T-helper 9 cell (primary cell): ENCODE measurements at places on chromosomes 4 and X.

DNA sequence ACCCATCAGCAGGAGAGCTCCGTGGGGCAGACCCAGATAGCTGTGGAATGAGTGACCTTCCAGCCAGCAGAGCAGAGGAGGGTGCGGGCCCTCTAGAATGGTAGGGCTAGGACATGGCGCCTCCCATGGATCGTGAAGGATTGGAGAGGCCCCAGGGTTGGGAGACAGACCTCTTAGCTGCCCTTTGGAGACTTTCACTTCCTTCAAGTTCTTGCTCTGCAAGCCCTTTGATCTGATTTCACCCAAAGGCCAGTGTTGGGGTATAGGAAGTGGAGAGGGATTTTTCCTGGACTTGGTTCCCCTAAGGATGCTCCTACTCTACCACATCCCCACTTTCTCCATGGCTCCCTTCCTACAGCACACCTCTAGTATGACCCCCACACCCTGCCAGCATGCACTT lies 3.0 kb downstream of the SASH3 start:
- DNase-seq, result no peak

DNA sequence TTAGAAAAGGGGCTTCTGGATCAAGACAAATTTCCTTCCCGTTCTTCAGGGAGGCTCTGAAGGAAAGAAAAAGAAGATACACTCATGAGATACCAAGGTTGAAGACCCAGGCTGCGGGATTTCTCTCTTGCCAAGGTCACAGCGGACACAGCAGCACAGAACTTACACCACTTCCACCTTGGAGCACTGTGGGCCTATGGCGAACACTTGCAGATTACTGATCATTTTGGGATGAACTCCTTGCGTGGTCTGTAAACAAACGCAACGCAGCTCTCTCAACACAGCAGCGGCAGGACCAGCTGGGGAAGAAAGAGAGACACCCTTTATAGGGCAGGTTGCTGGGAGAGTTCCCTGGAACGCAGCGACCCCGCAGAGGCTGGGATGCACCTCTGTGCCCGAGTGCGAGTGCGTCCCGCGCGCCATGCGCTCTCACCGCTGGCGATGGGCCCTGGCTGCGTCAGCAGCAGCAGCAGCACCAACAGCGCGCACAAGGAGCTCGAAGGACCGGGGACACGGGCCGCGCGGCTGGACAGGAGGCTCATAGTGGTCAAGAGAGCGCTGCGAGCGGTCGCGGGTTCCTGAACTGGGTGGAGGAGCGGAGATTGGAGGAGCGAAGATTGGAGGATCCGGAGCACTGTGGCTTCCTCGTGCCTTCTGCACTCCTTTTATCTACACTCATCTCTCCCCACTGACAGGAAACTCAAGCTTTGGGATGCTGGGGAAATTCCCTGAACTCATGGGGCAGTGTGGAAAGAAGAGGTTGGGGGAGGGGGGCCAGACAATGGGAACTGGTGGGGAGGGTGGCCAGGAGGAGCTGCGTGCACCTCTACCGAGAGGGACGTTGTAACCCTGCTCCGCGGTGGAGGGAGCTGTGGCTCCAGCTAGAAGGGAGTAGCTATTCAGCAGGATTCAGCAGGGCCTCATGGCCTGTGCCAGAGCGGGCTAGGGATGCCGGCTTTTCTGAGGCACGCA lies at the start of gene CXCL5:
Gene CXCL5 (minus strand): TSS at position 638 of the 972 bp plus-strand sequence. CDS start 96 bp downstream, at position 542.
- no peak for DNase-seq

DNA sequence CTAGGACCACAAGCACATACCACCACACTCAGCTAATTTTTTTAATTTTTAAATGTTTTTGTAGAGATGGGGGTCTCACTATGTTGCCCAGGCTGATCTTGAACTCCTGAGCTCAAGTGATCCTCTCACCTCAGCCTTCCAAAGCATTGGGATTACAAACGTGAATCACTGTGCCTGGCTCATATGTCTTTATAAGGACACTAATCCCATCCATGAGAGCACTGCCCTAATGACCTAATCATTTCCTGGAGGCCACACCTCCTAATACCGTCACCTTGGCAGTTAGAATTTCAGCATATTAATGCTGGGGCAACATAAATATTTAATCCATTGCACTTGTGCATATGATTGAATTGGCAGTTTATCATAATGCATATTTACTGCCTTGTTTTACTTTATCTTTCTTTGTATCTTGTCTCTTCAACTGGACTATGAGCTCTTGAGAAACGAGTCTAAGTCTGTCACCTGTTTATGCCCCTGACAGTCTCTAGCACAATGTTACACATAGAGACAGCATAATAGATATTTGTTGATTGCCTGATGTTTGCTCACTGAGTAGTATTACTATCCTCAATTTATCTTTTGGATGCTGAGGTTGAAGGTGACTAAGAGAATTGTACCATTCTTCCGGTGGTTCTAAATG lies 172.0 kb downstream of the AASDH start:
- no peak for DNase-seq

- no peak for DNase-seq
Measured at GRCh38 chr4:123052007-123052406, 129.6 kb upstream of the NUDT6 start.

GRCh38 chr4:73213916-73214653 lies 44.5 kb downstream of the ANKRD17 start:
- DNase-seq, result no peak

GRCh38 chrX:138756234-138756633 lies 44.7 kb upstream of the FGF13 start:
- no peak for DNase-seq

DNA sequence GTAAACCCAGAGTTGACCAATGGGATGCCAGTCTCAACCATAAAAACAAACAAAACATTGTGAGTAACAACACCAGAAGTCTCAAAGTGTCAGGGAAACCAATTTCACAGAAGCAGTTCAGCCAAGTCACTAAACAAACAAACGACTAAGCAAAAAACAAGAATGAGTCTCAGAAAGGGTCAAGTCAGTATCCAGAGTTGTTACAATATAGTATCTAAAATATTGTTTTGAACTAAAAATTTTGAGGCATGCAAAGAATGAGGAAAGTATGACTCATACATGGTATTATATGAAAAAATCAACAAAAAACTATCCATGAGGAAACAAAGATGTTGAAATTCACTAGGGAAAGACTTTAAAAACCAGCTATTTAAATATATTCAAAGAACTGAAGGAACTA lies 70.6 kb downstream of the AR start:
- no peak for DNase-seq

DNA sequence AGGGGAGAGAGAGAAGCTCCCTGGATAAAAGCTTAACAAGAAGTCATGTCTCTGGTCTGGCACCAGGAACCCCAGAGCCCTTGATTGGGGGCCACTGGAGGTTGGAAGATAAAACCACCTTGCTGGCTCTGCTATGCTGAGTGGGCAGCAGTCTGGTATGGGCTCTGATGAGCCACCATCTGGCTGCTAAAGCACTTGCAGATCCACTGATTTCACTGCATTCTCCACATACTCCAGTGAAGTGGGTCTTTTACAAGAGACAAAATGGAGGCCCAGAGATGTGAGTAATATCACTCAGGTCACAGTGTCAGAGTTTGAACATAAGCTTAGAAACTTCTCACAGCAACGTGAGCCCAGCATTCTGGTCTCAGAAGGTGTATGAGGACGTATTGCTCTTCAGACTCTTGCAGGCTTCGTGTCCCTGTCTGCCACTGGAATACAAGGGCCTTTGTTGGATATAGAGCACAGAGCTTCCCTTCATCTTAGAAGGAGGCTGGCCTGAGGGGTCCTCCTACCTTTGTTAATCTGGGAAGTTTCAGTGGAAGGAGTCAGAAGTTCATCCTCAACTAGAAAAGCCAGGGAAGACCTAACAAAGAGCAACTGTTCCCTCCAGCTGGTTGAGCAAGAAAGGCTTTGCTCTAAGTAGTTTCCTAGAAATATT lies 11.8 kb downstream of the CLDN2 start:
- no peak for DNase-seq

DNA sequence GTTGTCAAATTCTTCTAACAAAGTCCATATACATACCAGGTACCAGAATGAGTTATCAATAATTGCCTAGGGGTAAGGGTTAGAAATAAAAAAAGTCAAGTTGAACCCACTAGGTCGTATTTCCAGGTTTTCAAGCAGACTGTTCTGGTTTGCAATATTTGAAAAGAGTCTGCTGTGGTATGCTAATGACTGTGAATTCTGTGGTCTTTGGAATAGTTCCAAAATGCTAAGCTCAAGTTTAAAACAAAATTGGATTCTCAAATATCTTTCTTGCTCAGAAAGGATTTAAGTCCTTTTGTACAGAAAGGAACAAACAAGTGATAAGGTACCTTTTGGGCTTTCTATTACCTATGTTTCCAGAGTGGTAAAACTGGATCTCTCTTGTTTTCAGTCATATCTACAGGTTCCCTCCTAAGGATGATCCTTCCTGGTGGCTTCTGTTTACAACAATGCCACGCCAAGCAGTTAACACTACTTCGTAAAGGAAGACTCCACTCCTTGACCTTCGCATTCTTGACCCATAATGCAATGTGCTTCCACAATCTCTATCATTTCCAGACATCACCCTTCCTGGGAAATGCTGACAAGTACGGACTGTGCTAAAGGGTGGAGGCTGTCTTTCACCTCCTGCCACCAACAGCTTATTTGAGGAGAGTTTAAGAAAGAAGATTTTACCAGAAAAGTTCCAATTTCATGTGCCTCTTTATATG lies 531.7 kb upstream of the FTHL17 start:
- DNase-seq, result no peak

DNA sequence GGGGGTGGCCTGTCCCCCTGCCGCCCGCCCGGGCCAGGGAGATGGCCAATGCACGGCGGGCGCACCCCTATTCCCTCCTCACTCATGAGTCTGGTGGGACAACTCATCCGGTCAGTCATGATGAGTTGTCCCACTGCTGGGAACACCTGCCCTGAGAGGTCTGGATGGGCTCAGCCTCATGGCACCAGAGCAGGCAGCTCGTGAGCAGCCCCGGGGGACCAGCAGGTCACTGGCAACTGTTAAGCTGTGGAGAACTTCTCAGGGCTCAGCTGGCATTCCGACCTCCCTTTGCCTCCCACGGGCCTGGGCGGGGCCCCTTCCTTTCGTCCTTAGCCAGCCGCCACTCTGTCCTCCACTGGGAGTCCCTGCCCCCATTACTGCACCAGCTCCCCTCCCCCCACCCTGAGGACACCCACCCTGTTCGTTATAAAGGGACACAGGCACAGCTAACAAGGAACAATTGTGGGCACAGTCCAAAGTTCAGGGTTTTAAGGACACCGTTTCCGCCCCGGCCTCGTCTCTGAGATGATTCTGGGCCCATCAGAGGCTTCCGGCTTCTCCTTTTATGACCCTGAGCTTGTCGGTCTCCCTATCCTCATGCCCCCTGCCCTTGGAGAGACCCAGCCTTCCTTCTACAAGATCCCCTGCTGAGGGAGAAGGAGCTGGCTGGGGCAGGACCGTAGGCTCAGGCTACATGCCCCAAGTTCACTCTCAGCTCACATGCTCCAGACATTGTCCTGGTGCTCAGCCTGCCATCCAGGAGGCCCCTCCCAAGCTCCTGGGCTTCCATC lies 14.6 kb upstream of the KIAA0232 start:
- no peak for DNase-seq

DNA sequence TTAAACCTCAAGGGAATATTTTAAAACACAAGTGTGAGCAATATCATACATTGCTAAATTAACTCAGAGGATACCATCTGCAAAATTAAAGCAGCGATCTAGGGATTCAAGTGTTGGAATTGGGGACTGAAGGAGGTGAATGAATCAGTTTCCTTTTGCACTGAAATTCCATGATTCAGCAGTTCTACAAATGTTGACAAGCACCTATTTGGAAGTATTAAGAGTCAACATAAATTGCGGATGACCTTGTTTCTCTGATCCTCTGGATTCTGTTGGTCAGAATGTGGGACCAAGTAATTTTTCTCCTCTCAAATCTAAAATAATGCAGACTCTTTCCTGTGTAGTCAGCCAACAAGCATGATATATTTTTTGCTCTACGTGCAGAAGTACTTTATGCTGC lies 78.8 kb downstream of the LDB2 start:
- DNase-seq, result no peak
